ENCODE measurements at places on chromosomes 6 and 20.

DNA sequence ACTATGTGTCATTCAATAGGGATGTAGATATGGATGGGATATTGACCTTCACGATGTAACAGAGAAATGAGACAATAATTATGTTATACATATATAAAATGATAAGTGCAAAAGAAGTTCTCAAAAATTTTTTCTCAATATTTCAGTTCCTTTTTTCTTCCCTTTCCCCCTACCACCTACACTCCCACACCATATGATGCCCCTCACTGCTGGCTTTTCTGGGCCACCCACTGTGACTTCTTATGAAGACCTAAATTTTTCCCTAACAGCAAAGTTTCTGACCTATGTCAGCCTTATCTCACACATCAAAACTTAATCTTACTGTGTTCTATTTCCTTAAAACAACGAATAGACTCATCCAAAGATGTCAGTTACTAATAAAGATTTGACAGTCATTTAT is 89.9 kb upstream of the MYLIP start:
- DNase-seq, result no peak

GRCh38 chr6:51105357-51105756 is 286.7 kb downstream of the TFAP2B start:
- DNase-seq, result no peak

GRCh38 chr6:44641344-44642031 is 254.0 kb downstream of the CDC5L start:
- no peak for DNase-seq

DNA sequence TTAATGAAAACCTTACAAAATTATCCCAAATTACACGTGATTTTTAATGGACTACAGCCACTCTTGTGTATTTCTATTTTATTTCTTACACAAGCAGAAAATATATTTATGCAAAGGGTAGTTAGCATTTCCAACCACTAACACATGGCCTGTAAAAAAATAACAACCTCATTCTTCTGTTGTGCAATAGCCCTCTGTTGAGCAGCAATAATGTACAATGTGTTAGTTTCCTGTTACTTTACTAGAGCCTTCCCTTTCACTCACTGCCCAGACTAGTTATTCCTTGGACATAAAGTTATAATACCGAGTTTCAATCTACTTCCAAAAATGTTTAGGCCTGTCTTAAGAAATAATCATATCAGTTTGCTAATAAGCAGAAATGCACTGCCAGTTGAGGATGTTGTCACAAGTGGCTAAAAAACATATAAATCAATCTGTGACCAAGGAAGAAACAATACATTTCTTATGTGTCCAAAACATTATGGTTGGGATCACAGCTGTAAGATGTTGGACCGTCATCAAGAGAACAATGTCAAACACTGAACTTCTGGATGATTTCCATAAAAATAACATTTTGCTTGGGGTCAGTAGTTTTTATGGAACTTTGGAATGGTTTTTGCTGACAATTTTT is 73.6 kb upstream of the RNF146 start:
- DNase-seq, result no peak

DNA sequence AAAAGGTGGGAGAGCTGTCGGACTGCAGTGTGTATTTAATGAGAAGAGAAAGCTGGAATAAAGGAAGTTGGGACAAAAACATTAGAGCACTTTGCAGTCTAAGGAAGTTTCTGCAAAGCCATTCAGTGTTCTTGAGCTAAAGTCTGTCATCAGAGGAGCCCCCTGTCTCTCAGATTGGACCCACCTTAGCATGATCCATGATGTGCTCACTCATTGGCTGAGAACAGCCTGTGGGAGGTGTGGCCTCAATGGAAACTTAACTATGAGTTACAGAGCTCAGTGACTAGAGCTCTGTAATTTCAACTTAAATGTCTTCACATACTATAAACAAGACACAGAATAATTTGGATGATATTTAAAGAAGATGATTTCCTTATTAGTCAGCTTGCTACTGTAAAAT is 437.0 kb downstream of the BTBD3 start:
- DNase-seq, result no peak

DNA sequence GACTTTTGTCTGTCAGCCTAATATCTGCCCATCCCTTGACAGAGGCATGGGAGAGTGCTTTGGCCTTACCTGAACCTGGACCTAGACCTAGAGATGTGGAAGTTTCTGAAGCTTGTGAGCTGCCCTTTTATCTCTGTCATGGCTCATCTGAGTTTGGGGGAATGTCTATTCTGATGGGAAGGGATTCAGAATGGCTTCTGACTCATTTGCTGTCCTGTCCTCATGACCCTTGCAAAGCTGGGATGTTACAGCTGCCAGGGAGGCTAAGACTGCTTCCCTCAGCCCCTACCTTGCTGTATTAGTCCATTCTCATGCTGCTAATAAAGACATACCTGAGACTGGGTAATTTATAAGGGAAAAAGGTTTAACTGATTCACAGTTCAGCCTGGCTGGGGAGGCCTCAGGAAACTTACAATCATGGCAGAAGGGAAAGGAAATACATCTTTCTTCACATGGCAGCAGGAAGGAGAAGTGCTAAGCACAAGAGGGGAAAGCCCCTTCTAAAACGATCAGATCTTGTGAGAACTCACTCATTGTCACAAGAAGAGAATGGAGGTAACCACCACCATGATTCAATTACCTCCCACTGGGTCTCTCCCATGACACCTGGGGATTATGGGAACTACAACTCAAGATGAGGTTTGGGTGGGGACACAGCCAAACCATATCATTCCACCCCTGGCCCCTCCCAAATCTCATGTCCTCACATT is 252.2 kb downstream of the ERMARD start:
- DNase-seq, result no peak

GRCh38 chr6:83615025-83615999 is 93.6 kb downstream of the SNAP91 start:
- no peak for DNase-seq

DNA sequence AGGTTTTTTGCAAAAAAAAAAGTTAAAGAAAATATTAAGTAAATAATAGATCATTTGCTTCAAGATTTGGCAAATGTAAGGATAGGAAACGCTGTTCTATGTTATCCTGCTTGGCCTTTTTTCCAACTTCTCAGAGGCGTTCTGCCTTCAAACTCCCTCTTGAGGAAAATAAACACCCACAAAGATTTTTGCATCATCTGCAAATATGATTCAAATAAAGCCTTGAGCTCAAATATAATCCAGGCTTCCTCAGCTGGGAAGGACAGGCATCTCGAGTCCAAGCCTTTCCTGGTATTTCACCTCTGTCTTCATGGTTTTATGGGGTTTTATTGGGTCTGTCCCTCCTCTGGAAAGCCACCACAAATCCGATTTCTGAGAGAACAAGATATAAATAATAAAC is 67.7 kb upstream of the PTPN1 start:
- DNase-seq, result no peak

DNA sequence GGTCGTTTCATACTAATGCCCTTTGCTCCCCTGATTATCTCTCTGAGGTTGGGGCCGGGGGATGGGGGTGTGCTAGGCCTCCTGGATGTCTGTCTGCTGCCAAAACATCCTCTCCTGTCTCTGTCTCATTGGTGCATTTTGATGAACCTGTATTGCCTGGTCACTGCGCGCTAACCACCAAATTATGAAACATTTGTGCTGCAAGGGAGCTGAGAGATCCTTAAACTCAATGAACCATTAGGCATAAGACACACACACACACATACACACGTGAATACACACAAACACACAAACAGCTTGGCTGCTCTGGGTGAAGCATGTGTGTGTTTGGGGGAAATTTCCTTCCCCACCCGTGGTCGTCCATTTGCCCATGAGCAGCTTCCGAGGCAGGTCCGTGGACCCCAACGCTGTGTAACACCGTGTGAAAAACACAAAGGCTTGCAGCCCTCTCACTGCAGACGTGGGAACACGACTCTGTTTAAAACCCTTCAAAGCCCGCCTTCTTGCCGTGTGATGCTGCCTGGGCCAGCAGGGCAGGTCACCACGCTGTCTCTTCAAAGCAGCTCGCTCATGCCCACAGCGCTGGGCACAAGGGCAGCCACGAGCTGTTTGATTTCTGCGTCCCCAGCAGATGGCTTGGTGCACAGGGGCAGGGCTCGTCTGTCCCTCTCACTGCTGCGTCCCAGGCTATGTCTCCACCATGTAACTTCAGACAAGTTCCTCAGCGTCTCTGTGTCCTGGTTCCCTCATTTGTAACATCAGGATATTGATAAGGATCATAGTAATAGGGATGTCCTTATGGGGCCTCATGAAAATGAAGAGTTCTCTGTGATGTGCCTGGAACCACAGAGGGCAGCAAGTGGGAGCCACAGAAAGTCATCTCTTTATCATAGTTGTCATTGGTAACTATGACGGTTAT is 96.8 kb downstream of the CDH26 start:
- DNase-seq, result no peak

GRCh38 chr6:31971279-31971992 is 502 bp downstream of the DXO start:
- no peak for DNase-seq

- DNase-seq, result no peak
Measured at GRCh38 chr6:16243055-16243454, 4.7 kb downstream of the GMPR start.

DNA sequence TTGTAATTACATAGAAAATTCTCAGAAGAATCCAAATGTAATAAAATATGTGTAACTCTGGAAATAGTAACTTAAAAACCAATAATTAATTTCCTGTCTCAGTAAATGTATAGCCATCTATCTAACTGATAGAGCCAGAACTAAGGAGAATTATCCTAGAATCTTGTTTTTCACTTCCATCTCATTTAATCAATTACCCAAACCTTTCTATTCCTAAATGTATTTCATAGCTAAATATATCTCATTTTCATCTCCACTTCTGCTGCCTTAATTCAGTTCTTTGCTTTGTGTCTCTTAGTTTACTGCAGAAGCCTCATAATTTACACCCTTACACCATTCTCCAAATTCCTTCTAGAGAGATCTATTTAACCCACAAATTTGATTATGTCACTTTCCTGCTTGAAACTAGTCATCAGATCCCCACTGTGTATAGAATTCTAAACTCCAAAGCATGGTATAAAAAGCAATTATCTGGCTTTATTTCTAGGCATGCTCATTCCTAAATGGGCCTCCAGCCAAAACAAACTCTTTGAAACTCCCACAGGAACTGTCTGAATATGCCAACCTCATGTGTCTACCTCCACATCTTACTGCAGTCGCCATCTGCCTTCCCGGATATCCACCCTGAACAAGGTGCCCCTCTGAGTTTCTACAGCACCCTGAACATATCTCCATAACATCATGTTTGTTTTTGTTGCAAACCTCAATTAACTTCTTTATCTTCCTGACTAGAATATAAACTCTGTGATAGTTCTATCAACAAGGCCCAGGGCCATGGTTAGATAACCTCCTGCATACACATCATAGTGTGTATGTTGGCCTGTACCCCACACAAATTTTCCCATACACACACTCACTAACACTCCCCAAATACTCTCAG is 70.5 kb upstream of the ADTRP start:
- no peak for DNase-seq

DNA sequence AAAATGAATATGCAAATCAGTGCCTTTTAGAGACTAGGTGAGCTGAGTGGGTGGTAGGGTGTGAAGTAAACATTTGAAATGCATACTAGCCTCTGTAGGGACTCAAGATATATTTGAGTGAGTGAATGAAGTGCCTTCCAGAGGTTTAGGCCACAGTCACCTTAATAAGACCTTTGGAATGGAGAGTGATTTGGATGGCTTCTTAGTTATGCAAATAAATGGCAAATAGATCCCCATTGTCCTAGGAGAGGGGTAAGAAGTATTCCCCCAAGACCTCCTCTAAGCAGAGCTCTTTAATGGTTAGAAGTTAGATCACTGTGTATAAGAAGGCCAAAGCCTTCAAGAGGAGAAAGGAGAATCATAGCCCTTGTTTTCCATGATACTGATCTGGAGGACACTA is 47.8 kb upstream of the IMPG1 start:
- no peak for DNase-seq

DNA sequence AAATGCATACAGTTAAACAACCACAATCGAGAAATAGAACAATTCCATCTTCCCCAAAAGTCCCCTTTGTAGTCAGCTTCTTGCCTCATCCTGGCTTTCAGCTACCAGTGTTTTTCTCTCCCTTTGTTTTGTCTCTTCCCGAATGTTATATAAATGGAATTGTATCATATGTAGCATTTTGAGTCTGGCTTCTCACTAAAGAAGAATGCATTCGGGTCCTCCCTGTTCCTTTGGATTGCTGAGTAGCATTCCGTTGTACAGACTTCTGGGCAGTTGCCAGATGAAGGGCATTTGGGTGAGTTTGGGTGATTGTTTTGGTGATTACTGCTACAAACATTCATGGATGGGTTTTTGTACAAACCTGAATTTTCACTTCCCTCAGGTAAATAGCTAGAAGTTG is 27.8 kb downstream of the PRPH2 start:
- no peak for DNase-seq

All from stimulated activated CD4-positive, alpha-beta T cell treated with anti-CD3 and anti-CD28 coated beads, Interleukin-12 subunit alpha, Interleukin-12 subunit beta, amount 100 ng/mL, for 48 hours (primary cell).